ENCODE measurements at places on chromosomes 1 and 21. TPM values are rescaled to one million over a fixed set of nuclear protein-coding genes. Genes with fewer than 3 reads are reported as not detected.

DNA sequence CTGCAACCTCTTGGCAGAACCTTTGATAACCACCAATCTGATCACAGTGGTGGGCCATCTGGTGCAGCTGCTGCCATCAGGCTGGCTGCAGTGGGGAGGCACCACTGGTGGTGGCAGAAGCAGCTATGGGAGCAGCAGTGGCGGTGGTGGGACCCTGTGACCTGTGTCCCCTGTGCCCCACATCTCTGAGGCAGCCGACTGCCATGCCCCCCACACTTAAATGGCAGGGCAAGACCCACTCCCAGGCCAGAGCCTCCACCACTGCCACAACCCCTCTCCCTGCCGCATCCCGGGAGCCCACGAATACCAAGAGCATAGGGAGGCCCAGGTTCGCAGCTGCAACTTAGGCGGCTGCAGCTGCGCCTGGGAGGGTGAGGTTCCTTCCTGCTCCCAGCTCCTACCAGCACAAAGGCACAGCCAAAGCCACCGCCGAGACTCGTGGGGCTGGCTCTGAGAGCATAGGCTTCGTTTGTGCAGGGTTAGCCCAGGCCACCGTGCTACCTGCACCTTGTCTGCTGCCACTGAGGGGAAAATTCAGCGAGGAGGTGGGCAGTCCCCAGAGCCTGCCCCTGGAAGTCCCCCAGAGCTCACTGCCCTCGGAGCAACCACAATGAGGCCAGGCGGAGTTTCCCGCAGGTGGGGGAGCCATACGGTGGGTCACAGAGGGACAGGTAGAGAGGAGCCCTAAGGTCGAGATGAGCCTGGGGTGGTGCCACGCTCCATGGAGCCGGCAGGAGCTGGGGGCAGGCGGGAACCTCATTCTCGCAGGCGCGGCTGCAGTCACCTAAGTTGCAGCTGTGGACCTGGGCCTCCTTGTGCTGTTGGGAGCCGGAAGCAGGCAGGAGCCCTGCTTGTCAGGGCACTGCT, 518.7 kb downstream of the RWDD3 start:
- no peak for DNase-seq

The EDARADD gene
- total RNA-seq: not detected

GRCh38 chr1:7658099-7658498, 113.0 kb upstream of the VAMP3 start:
- DNase-seq: no peak

- no peak for DNase-seq
Observed at GRCh38 chr21:41295721-41296254, 20.8 kb upstream of the FAM3B start.
